Upper lobe of right lung (tissue), 1 donor: ENCODE measurements at places on chromosomes 3 and 15.

DNA sequence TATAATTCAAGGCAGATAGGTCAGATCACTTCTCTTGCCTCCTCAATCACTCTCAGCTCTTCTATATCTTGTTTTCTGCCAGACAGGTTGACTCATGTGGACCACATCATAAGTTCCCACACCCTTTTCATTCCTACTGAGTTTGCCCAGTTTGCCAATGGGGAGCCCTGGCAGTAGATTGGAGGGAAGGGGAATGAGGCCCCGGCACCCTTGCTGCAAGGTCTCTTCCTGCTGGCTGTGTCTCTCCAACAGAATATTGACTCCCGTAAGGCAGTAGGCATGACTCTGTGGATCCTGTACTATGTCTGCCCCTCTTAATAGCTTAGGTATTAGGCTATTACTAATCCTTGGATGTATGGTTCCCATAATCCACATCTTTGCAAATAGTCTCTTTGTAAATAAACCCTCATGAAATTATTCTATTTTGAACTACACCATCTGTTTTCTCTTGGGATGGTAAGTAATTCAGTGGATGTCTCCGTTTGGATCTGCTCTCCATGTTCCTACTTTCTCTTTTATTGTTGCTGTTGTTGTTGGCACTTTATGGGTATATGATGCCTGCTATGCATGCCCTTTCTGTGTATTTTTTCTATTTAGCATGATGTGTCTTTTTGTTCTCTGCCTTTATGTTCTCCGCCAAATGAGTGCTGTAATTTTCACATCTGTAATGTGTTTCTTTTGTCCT lies 65.5 kb upstream of the DCBLD2 start:
- no peak for DNase-seq

GRCh38 chr15:33188159-33188558 lies 6.4 kb downstream of the FMN1 start:
- no peak for DNase-seq

- no peak for DNase-seq
These were observed 868.6 kb upstream of the SEMA6D start for GRCh38 chr15:46848704-46849103.

DNA sequence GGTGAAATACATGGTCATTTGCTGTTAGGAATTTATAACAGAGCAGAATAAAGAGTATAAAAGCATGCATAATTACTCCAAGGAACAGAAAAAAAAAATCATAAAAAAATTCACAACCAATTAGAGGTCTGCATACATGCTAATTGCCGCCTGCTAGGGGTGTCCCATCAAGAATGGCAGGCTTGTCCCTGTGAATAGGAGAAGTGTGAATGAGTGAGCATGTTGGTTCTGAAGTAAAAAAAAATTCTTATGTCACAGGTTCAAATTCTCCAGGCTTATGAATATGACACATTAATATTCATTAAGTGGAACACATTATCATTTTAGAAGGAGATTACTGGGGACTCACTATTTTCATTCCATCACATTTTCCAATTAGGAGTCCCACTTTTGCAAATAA lies 822.7 kb downstream of the NTRK3 start:
- no peak for DNase-seq
